ENCODE measurements at places on chromosomes 6 and 20. TPM values are rescaled to one million over a fixed set of nuclear protein-coding genes. Genes with fewer than 3 reads are reported as not detected.

SSTR4 gene
- not detected for total RNA-seq

GRCh38 chr6:144123421-144123820 is 26.9 kb upstream of the STX11 start:
- no peak for DNase-seq

DNA sequence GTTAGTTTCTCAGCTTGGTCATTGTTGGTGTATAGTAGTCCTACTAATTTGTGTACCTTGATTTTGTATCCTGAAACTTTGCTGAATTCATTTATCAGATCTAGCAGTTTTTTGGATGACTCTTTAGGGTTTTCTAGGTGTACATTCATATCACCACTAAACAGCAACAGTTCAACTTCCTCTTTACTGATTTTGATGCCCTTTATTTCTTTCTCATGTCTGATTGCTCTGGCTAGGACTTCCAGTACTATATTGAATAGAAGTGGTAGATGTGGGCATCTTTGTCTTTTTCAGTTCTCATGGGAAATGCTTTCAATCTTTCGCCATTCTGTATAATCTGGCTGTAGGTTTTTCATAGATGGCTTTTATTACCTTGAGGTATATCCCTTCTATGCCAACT is 61.3 kb upstream of the HEY2 start:
- DNase-seq: no peak

GRCh38 chr6:30020626-30021025 is 40.4 kb upstream of the POLR1H start:
- DNase-seq: no peak

PAX1 gene
- not detected for total RNA-seq

- no peak for DNase-seq
Measured at GRCh38 chr6:11264100-11264499, 31.6 kb upstream of the NEDD9 start.

ADA gene
- 110 TPM for total RNA-seq

GRCh38 chr20:60078351-60079250 is 120.4 kb downstream of the CDH26 start:
- no peak for DNase-seq

Data from activated CD8-positive, alpha-beta T cell treated with anti-CD3 and anti-CD28 coated beads, Interleukin-2, amount 10 ng/mL, durations not matched to agents 7 days and 5 days (primary cell).